ENCODE measurements at places on chromosomes 16 and 17. TPM values are rescaled to one million over a fixed set of nuclear protein-coding genes. Genes with fewer than 3 reads are reported as not detected.

- peak; percentile 91 for DNase-seq
Measured at GRCh38 chr17:37848690-37849616, 75.3 kb upstream of the TBC1D3K start.

DNA sequence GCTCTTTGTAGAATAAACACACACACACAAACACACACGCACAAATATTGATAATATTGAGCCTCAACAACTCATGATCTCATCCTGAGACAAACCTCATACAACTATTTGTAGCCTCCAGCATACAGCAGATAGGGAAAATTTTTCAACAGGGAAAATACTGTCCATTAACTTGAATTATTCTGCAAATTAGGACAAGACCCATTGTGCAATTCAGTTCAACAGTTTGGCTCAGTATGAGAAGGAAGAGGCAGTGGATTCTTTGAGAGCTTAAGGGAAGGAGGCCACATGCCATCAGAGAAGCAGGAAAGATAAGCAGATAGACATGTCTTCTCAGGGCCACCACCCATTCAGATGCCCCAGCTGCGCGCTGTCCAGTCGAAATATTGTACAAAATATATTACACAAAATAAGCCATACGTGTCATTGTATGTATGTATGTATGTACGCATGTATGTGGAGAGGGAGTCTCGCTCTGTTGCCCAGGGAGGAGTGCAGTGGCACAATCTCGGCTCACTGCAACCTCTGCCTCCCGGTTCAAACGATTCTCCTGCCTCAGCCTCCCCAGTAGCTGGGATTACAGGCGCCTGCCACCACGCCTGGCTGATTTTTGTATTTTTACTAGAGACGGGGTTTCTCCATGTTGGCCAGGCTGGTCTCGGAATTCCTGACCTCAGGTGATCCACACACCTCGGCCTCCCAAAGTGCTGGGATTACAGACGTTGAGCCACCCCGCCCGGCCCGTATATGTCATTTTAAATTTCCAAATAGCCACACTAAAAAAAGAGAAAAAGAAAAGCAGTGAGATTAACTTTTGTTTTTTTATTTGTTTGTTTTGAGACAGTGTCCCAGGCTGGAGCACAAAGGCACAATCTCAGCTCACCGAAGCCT, 1.8 kb downstream of the ZC3H7A start:
- peak; percentile 54 for DNase-seq

GRCh38 chr17:27245230-27245696, 48.7 kb upstream of the WSB1 start:
- peak; percentile 80 for DNase-seq

The TP53TG3F gene
- not detected for polyA plus RNA-seq

The HYDIN gene
- polyA plus RNA-seq = 0.26 TPM

Data from fibroblast of lung (primary cell).